GM12891 (cell line): ENCODE measurements at places on chromosomes 4 and X.

DNA sequence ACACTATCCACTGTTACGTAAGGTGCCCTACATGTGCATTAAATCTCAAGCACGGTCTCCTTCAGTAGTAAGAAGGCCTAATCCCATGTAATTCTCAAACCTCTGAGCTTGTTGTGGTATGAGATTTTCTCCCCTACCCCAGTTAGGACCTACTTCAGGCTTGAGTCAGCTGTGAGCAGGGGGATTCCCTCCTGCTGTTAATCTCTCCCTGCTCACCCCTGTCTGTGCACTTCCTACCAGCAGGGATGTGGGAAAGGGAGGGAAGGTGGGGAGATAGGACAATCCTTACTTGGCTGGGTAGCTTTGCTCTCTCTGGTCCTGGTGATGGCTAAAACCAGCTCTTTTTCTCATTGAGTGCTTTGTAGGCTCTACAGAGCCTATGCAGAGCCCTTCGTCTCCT, 60.8 kb downstream of the PALLD start:
- no peak for DNase-seq

GRCh38 chrX:440636-441035, 53.9 kb upstream of the PPP2R3B start:
- no peak for DNase-seq

- DNase-seq = no peak
Measured at GRCh38 chr4:177265729-177266128, 43.9 kb upstream of the NEIL3 start.

DNA sequence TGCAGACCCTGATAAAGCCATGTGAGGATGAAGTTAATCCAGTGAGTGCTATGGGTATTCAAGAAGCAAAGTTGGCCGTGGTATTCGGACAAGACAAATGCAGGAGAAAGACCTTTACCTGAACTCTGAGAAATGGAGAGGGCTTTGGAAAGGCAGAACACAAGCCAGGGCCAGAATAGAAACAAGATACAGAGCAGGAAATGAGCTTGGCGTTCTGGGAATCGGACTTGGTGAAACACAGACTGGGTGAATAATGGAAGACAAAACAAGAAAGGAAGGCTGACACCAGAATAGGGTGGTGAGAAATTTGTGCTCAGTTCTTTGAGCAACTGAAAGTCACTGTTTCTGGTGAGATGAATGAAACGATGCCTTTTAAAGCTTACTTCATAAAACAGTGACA, 83.3 kb downstream of the VEGFC start:
- DNase-seq = no peak

GRCh38 chr4:179941911-179942310, 2301.3 kb upstream of the TENM3 start:
- DNase-seq = no peak

- no peak for DNase-seq
Measured at GRCh38 chr4:18209448-18209847, 187.9 kb upstream of the LCORL start.

- no peak for DNase-seq
Measured at GRCh38 chrX:124208660-124209059, 123.8 kb upstream of the TEX13D start.
